ENCODE measurements at places on chromosomes 5 and 9.

DNA sequence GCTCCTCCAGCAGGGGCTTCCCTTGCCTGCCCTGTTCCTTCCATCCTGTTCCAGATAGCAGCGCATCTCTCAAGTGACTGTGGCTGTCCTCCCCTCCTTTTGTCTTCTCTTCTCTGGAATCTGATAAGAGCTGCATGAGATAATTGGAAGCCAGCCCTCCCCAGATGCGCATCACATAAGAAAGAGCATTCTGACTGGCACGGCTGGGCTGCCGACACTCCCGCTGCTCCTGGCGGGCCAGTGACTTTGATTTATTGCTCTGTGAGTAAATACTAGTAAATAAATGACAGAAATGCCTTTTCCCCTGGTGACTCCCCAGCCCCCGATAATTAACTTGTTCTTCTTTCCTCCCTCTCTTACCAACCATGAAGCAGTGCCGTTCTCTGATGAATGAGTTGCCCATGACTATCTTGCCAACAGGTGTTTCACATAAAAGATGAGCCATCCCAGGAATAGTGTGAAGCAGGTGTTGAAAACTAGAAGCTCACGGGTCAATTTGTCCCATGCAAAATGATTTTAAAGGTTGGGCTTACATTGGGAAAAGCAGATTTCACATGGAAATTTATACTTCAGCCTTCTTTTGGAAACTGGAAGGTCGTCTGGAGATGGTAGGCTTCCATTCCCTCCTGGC lies 212.3 kb downstream of the ERCC6L2 start:
- peak; percentile 22 for DNase-seq

DNA sequence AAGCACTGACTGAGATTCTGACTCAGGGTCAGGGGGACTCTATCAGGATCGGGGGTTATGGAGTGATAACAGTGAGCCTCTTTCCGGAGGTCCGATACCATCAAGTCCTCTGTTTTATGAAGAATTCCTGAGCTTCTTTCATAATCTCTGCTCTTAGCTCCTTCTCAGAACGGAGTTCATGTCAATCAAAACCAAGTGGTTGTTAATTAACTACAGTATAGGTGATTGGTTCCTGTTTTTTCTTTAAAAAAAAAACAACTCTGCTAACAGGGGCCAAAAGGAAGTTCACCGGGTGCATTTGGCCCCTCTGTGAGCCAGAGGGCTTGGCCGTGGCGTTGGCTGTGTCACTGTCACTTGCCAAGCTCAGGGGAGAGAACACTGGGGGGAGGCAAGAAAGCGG lies 4.0 kb downstream of the GFI1B start:
- DNase-seq: no peak

GRCh38 chr9:136172412-136173079 lies 32.4 kb downstream of the LHX3 start:
- DNase-seq: no peak

GRCh38 chr9:132782037-132782436 lies 96.0 kb downstream of the AK8 start:
- DNase-seq: no peak

DNA sequence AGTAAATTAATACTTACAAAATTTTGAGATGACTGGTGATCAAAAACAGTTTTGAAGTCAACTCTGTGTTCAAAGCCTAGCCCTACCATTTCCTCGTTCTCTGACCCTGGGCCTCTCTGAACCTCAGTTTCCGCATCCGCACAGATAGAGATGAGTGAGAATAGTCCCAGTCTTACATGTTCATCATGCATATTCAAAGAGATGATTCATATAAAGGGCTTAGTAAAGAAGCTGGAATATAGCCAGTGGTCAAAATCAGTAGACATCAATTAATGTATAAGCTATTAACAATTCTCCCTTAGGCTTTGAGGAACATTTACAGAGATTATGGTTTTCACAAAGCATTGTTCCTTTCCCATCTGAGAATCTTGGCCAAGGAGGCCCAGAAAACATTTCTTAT lies 250.6 kb downstream of the SPOCK1 start:
- no peak for DNase-seq

DNA sequence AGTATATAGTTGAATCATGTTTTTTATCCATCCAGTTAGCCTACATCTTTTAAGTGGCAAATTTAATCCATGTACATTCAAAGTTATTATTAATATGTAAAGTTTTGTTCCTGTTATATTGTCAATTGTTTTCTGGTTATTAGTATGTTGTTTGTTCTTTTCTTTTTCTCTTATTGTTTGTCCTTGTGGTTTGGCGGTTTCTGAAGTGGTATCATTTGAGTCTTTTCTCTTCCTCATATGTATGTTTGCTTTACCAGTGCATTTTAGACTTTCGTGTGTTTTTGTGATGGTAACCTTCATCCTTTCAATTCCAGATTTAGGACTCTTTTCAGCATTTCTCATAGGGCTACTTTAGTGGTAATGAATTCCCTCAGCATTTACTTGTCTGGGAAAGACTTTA lies 130.4 kb upstream of the RFX3 start:
- no peak for DNase-seq

DNA sequence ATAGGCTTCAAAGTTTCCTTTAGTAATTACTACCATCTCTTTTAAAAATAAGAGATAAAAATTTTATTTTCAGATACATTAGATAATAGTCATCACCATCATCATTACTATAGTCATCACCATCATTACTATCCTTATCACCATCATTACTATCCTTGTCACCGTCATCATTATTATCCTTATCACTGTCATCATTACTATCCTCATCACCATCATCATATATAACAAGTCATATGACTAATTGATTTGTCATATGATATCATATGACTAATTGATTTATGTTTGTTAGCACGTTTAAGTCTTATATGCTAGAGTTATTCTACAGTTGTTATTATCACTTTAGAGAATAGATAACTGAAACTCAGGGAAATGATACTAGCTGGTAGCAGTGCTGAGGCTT lies 382.1 kb upstream of the CDH18 start:
- DNase-seq: no peak

DNA sequence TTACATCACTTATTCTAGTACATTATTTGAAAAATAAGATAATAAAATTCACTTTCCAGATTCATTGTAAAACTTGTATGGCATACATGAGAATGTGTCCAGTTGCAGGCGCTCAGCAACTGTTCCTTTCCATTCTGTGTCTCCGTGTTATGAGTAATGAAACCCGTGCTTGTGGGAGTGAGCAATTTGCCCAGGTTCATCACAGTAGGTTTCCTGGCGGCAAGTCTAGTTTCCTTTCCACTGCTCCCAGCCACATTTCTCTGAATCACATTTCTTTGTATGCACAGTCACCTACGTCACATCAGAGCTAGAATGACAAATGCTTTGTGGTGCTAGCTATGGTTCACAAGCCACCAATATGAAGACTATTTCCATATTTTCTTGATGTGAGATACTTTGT lies 39.9 kb downstream of the MOCS2 start:
- peak; percentile 55 for DNase-seq

- DNase-seq: no peak
Observed at GRCh38 chr5:59416026-59416425, 477.5 kb downstream of the PDE4D start.

DNA sequence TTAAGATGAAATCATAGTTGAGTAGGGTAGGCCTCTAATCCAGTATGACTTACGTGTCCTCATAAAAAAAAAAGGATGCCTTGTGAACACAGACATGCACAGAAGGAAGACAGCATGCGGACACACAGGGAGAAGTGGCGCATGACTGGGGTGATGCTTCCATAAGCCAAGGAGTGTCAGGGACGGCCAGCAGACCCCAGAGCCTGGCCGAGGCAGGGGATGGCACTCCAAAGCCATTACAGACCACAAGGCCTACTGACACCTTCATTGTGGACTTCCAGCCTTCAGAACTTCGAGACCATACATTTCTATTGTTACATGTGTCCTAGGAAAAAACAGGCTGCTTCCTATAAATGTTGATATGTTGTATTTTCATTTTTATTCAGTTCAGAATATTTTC lies 19.9 kb downstream of the EHMT1 start:
- DNase-seq: no peak

DNA sequence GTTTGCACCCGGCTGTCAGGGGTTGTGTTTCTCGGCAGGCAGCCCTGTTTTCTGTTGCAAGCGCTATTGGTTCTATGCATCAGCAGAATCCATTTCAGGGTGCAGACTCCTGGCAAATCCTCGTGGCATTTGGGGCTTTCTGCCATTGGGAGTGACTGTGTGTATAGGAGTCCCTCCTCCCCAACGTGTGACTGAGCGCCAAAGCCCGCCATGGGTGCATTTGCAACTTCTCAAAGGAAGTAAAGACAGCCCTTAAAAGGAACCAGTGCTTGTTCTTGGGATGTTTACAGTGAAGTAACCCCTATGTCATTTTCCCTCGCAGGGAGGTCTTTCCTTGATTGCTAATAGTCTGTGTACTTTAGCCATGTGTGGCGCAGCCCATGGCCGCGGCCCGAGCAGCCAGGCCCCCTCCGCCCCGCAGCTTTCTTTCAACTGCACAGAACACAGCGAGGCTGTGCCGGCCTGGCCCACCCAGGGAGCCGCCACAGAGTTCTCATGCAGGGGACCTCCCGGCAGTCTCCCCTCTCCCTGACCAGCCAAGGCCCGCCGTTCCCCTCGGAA lies 175.6 kb downstream of the HSD17B3 start:
- DNase-seq: no peak

DNA sequence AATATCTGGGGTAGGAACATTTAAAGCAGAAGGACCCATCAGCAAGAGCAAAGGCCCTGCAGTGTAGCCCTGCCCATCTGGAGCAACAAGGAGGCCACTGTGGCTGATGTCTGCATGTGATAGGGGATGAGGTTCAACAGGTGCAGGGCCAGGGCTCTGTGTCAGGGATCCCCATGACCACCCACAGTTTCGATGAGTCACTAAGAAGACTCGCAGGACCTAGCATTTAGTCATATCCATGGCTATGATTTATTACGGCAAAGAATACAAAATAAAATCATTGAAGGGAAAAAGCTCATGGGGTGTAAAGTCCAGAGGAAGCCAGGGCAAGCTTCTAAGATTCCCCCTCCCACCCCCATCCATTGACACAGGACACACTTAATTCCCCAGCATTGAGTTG lies 188.6 kb downstream of the ADGRV1 start:
- no peak for DNase-seq

GRCh38 chr9:8205576-8205975 lies 406.0 kb upstream of the DMAC1 start:
- no peak for DNase-seq

DNA sequence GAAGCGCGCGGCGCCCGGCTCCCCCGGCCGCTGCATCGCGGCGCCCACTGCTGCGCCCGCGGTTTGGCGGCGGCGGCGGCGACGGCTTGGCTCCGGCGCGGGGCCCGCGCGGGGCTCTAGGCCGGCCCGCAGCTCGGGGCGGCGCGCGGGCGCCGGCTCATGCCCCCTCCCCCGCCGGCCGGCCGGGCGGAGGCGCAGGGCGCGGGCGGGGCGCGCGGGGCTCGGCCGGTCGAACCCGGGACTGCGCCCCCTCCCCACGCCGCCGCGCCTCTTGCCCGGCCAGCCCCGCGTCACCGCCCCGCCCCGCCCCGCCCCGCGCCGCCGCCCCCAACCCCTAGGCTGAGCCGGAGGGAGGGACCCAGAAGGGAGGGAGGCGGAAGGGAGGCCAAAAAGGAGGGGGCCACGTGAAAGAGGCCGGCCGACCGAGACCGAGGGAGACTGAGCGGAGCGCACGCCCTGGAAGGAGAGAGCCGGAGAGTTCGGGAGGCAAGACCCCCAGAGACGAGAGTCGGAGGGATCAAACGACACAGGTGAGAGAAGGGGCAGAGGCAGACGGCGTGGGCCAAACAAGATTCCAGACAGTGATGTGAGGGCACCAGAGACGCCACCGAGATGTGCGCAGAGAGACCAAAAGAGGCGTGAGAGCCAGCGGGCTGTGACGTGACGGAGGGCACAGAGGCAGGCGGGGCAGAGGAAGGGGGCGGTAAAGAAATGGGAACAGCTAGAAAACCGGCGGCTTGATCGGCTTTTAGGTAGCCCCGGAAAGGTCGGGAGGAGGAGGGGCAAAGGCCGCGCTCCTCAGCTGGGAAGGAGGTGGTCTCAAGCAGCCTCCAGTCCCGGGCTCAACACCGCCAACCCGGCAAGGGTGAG lies at the start of gene BARX1:
Gene BARX1, minus strand, starts transcription at position 245 of the 870 bp plus-strand sequence. Its CDS starts 209 bp downstream, at position 36.
- no peak for DNase-seq

DNA sequence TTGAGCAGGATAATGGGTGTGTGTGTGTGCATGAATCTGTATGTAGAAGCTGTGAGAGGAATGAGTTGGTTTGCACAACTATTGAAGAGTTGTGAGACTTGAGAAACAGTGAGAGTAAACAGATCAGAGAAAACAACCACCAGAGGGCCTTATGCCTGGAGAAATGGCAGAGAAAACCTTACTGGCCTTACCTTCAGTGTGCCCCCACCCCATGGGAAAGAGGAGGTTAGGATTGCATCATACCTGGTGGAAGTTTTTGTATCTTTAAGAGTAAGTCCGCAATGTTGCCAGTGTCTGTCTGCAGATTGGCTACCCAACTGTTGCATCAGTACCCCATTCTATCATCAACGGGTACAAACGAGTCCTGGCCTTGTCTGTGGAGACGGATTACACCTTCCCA lies 1909.4 kb upstream of the WWC1 start:
- no peak for DNase-seq

GRCh38 chr5:151252762-151253604 lies at the start of gene GM2A:
GM2A (plus strand) TSS chr5:151253185; CDS start chr5:151253217, 32 bp downstream.
- DNase-seq: peak; percentile 99

DNA sequence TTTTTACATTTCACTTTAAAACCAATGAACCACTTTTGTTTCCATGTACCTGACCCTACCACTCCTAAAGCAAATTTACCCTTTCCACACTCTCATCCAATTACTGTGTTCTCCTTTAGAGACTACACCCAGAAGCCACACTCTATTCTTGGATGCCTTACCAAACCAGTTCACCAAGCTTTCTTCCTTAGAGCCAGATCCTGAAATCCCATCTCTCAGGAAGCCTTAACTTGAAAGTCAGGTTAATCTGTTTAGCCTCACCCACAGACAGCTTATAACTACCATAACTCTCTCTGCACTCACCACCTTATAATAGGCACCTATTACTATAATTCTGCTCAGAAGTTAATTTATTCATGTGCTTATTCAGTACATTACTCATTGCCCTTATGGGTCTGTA lies 4.3 kb downstream of the CSNK1A1 start:
- no peak for DNase-seq

DNA sequence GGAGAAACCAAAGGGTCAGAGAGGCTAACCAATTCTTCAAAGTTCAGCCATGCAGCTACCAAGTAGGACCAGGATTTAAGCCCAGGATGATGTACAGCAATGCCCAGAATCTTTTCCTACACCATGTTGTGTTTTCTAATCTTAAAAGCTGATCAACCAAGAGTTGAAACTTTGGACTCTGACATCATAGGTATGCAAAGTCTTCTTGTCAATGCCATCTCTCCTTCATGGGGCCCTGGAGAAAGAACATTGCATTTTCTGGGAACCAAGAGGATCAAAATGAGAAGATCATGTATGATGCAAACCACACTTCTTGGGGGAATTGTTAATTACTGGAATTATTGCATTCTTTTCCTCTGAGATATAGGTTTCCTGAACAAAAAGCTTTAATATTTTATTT lies 54.4 kb upstream of the XPA start:
- no peak for DNase-seq

- no peak for DNase-seq
Observed at GRCh38 chr9:130129432-130130061, 42.7 kb upstream of the NCS1 start.

GRCh38 chr5:135030123-135030955 lies 3.7 kb downstream of the PITX1 start:
- DNase-seq: no peak

GRCh38 chr9:117882171-117882570 lies 178.0 kb downstream of the TLR4 start:
- DNase-seq: no peak

All from right forelimb (tissue), 1 donor.